ENCODE measurements at places on chromosomes 11 and 22.

GRCh38 chr22:32183625-32184024 lies 21.2 kb downstream of the RFPL2 start:
- DNase-seq: no peak

DNA sequence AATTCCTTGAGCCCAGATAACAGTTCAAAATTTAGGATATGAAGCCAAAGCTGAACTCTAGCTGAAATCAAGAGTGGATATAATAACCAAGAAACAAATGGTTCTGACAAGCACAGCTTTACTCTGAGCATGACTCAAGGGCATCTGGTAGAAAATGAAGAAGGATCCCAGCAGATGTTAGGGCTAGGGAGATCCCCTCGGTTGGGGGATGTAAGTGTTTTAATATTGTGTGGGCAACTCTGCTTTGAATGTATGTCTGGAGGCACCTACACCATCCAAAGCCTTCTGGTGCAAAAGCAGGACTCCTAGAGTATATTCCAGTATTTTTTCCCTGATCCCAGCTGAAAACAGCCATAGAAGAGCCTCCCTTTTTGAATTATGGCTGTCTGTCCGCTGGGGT lies 61.7 kb downstream of the FLI1 start:
- no peak for DNase-seq

DNA sequence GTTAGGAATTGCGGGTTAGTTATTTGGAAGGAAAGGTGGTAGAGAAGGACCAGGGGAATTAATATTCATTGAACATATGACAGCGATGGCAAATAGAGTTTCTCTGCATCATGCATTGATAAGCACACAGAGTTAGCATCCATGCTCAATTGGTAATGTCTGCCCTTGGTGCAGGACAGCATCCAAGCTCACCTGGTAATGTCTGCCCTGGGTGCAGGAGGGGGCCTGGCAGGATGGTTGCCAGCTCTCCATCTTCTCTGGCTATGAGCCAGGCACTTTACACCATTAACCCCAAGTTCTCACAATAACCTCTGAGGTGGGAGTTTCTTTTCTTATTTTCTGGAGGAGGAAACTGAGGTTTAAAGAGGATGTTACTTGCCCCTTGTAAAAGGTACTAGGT lies 50.4 kb upstream of the RBFOX2 start:
- no peak for DNase-seq

- DNase-seq: no peak
These were observed 1.3 kb downstream of the EEF1G start for GRCh38 chr11:62572431-62572830.

DNA sequence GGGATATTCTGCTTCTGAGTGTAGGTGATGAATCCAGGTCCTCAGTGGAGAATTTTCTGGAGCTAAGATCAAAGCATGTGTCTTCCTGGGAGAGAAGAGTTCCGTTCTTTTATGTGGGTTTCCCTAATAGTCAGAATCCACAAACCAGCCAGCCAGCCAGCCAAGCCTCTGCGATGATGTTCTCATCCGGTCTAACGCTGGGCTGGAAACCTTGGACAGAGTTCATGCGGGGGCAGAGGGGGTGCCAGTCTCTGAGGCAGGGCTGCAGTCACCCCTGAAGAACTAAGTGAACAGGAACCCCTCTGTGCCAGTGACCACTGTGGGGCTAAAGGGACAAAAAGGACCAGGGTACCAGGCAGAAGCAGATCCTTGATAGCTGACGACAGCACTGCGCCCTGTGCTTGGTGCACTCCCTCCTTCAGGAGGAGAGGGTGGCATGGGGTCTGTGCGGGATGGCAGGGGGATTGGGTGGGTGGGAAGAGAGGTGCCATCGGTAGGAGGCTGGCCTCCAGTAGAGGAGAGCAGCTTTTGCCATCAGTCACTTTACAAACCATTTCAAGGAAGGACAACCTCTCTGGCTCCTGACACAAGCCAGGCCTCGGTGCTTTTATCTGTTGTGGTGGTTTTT lies 27.1 kb downstream of the ADAMTS15 start:
- no peak for DNase-seq

- DNase-seq: no peak
These were observed 12.2 kb downstream of the RPS6KA4 start for GRCh38 chr11:64371201-64371600.

Data from stimulated activated naive CD8-positive, alpha-beta T cell treated with anti-CD3 and anti-CD28 coated beads, Interleukin-15, Interleukin-2, amounts not matched to agents 100 U/mL and 50 U/mL, for 24 hours (primary cell).